ENCODE measurements at places on chromosomes 5 and 9.

DNA sequence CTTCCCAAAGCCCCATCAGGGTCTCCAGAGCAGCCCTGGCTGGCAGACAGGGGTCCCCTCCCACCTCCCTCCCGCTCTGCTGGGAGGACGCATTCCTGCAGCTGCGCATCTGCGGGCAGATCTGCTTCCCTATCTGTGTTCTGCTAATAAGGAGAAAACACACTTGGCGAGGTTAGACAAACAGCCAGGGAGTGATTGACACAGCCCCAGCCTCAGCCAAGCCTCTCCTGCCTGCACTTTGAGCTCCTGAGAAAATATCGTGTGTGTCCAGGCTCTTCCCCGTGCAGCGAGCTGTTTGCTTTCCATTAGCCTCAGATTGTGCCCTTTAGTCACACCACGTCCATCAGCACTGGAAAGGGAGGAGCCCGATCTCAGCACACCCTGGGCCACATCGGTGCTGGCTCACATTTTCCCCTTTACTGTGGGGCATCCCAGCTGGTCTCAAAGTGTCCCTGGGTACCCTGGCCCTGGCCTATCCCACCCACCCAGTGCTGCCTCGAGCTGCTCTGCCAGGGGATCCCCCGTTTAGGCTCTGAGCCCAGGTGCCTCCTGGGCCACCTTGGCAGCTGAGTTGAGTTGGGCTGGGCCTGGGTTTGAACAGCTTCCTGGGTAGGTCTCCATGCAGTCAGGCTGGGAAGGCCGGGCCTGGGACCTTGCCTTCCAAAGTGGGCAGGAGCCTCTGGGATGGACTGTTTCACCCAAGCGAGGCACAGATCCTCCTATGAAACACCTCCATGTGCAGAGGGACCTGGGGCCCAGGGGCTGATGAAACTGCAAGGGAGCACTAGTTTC is 61.1 kb downstream of the BARX1 start:
- DNase-seq, result no peak

- no peak for DNase-seq
Measured at GRCh38 chr5:102792705-102793104, 37.6 kb downstream of the PAM start.

DNA sequence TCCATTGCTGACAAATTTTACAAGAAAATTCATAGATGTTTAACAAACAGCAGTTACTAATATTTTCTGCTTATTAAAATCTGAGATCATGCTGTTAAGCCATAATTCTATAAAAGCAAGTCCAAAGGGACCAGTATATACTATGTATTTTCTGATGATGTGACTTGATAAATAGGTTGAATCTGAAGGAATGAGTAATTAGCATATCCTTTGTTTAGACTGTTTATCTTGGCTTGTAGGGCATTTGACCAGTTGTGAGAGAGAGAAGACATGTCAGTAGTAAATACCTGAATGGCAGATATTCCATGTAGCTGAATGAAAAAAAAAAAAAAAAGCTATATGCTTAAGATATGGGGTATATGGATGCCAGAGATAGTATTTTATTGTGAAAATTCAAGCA is 14.6 kb downstream of the CPEB4 start:
- no peak for DNase-seq

DNA sequence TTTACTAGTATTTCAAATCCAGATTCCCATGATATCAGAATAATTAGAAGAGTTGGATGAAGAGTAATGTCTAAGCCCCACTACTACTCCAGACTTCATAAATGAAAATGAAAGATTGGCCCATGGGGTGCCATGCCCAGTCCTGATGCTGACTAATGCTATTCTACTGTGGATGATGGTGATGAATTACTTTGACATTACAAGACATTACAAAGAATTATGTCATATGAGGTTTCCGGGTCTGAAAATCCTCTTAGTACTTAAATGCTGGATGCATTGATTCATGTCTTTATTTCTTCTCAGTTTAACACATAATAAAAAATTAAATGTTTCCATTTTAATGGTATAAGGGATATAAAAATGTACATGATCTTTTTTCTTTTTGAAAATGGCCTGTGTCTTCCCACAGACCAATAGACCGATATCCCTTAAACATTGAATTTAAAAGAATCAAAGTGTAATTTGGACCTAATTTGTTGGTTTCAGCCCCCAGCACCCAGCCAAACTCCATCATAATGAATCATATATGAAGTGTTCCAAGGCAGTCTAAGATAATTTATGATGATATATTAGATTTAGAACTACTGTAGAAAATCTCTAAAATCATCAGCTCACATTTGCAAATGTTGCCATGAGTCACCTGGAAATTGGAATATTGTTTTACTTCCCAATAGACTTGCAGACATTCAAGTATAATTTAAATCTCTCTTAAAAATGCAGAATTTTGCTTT is 223.6 kb upstream of the SGCD start:
- DNase-seq, result no peak

GRCh38 chr5:118007262-118007661 is 981.1 kb downstream of the DTWD2 start:
- DNase-seq, result no peak

DNA sequence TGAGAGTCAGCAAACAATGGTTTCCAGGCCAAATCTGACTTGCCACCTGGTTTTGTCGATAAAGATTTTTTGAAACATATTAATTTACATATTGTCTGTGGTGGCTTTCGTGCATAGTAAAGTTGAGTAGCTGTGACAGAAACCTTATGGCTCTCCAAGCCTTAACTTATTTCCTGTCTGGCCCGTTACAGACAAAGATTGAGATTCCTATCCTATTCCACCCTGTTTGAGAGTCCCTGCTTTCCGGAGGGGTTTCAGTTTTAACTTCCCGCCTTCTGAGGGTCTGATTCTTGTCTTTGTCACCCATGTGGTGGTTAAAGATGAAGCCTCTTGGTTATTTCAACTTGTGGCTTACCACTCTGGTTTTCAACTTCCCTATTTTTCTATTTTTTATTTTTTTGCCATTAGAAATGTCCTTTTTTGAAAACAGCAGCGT is 11.4 kb downstream of the OTULIN start:
- DNase-seq, result no peak

DNA sequence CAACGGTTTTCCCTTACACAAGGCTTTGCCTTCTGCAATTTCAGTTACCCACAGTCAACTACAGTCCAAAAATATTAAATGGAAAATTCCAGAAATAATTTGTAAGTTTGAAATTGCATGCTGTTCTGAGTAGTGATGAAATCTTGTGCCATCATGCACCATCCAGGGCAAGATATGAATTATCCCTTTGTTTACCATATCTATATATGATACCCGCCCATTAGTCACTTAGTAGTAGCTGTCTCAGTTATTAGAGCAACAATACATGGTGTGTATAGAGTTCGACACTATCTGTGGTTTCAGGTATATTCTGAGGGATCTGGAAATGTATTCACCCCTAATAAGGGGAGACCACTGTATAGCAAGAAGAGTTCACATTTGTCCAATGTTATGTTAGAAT is 29.4 kb downstream of the ERBIN start:
- DNase-seq, result no peak

DNA sequence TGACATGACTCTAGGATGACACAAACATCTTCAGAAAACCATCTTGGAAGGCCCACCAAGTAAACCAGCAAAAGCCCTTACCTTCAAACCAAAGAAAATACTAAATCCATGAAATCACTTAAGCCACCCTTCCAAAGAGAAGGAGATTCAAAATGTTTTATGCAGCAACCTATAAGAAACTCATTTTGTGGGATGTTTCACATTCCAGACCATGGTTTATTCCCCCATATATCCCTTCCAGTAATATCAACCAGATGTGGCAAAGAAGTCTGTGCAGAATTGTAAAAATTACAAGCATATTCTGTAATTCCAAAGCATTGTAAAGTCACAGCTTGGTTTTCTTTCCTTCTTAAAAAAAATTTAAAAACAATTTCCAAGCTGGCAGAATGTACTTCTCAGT is 117.4 kb downstream of the SLIT3 start:
- no peak for DNase-seq

DNA sequence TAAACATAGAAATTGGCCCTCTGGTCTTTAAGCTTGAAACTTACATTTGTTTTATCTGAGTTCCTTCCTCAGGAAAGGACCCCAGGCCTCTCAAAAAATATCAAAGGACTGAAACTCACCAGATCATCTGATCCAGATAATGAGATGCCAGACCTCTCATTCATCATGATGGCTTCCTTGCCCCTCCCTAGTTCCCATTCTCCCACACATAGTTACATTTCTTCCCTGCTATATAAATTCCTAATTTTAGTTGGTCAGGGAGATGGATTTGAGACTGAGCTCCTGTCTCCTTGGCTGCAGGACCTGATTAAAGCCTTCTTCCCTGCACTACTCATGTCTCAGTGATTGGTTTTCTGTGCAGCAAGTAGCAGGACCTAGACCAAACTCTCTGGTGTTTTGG is 119.4 kb upstream of the SPIN1 start:
- no peak for DNase-seq

DNA sequence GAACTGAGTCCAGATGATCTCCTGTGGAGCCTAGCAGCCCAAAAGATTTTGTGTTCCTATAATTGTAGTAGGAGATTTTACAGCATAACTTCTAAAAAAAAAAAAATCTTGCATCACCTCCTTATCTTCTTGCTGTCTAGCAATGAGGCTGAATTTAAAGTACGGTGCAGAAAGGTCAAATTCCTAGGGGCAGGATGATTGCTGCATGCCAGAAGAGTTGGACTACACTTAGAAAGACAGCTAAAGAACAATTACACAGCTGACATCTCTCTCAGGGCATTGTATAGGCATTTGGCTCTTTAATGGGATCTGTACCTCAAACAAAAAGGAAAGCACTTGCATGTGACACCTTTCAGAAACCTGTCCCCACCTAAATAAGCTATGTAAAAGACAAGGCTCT is 443.2 kb downstream of the HCN1 start:
- DNase-seq, result no peak

DNA sequence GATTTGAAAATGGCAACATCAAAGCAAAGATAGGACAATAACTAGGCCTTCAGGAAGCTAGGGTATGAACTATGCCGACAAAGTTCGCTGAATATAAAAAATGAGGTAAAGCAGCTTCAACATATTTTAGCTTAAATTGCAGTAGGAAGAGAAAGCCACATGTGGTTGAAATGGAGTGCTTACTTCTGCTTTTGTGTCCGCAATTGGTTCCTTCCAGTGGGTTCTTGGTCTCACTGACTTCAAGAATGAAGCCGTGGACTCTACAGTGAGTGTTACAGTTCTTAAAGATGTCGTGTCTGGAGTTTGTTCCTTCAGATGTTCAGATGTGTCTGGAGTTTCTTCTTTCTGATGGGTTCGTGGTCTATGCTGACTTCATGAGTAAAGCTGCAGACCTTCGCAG is 95.2 kb downstream of the APTX start:
- DNase-seq, result no peak
